ENCODE measurements at places on chromosomes 7 and 10. TPM values are rescaled to one million over a fixed set of nuclear protein-coding genes. Genes with fewer than 3 reads are reported as not detected.

Gene TMEM178B
- total RNA-seq = 0.58 TPM

Gene CADPS2
- total RNA-seq = not detected

Gene SAMD9L
- 19.1 TPM for total RNA-seq

Gene GPR26
- not detected for total RNA-seq

Data from activated CD4-positive, alpha-beta memory T cell treated with anti-CD3 and anti-CD28 coated beads for 36 hours (primary cell).